ENCODE measurements at places on chromosomes 12 and 14.

- DNase-seq, result no peak
These were observed 219.4 kb upstream of the CPNE8 start for GRCh38 chr12:39124768-39125167.

- no peak for DNase-seq
These were observed 102.2 kb downstream of the SSPN start for GRCh38 chr12:26297396-26298070.

DNA sequence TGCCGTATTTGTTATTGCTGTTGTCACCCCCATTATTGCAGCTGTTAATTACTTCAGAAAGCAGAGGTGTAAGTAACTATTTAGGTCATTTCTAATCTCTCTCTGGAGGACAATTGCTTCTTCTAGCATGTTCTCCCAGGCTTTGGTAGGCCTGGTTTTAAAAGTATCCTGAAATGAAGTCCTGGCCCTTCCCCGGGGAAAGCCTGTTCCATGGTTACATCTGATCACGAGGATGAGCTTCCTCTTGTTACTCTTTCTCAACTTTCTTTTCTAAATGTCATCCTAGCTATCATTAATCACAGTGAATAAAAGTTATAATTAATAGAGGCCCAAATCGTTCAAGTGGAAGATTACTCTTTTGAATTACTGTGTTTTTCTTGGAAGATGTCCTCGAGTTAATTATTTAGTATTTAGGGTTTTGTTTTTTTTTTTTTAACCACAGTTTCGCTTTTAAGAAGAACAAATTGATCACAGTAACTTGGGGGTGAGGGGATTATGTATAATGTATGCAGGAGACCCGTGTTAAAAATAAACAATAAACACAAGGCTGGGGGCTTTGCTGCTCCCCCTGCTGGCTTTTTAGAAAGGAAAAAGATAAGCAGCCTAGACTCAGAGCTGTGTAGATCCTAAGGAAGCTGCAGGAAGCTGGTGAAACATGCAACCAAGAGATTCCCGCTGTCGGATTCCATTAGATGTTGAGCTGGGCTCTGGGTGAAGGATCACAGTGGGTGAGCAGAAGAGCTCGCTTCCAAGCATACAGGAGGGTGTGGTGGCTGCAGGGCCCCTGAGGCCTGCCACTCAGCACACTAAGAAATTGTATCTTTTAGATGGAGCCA, 420.1 kb downstream of the FUT8 start:
- DNase-seq, result peak; percentile 24

DNA sequence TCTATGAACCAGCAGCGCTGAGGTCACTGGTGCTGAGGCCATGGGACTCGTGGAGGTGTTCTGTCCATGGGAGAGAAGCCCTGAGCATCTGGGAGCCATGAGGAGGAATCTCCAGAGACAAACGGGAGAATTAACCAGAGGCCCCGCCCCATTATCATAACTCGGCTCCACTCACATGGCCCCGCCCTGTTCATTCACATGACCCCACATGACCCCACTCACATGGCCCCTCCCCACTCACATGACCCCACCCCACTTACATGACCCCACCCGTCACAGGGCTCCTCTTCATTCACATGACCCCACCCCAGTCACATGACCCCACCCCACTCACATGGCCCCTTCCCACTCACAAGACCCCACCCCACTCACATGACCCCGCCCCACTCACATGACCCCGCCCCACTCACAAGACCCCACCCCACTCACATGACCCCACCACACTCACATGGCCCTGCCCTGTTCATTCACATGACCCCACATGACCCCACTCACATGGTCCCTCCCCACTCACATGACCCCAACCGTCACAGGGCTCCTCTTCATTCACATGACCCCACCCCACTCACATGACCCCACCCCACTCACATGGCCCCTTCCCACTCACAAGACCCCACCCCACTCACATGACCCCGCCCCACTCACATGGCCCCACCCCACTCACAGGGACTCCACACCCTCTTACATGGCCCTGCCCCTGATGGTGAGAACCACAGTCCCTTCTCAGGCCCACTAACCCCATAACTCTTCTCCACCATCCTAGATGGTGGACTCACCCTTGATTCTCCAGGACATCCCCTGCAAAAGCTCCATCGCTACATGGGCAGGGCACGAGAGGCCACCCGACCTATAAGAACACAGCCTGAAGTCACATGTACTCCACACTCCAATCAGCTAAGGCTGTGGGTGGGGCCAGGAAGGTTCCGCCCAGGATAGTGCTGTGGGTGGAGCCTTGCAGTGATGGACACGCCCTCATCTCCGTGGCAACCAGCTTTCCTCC, 151.1 kb upstream of the SFSWAP start:
- no peak for DNase-seq
